ENCODE measurements at places on chromosomes 6 and 20.

DNA sequence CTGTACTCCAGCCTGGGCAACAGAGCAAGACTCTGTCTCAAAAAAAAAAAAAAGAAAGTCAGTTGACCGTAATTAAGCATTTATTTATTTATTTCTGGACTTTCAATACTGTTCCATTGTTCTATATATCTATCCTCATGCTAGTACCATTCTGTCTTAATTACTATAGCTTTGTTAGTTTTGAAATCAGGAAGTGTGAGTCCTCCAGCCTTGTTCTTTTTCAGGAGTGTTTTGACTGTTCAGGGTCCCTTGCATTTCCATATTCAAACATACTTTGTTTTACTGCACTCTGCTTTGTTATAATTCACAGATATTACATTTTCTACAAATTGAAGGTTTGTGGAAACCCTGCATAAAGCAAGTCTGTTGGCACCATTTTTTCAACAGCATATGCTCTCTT, 36.7 kb upstream of the ASXL1 start:
- DNase-seq = no peak

GRCh38 chr6:128507337-128508310, 12.8 kb downstream of the PTPRK start:
- no peak for DNase-seq

- DNase-seq = no peak
These were observed 10.0 kb upstream of the TBX18 start for GRCh38 chr6:84774157-84774984.

DNA sequence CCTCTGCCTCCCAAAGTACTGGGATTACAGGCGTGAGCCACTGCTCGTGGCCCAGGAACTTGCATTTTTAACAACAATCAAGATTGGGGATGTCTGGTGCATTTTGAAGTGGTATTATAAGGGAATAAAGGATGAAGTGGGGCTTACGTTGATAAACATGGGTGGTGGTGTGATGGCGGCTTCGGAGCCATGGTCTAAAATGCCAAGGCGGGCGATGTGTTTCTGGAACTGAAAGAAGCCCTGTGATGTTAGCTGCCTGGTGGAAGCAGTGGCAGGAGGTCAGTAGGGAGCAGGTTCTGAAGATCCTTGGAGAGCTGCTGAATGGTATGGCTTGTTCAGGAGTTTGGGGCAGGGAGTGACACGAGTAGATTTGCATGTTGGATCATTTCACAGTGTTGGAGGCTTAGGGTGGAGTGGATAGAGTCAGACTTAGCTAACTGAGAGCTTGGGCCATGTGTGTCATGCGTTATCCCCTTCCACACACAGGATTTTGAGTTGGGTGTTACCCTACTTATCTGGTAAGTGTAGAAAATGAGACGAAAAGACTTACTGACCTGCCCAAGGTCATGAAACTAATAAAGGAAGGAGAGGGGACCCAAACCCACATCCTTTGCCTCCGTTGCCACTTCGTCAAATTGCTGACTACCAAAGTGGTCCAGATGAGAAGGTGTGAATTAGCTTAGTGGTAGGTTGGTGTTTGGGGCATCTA, 1.5 kb downstream of the NELFCD start:
- no peak for DNase-seq

DNA sequence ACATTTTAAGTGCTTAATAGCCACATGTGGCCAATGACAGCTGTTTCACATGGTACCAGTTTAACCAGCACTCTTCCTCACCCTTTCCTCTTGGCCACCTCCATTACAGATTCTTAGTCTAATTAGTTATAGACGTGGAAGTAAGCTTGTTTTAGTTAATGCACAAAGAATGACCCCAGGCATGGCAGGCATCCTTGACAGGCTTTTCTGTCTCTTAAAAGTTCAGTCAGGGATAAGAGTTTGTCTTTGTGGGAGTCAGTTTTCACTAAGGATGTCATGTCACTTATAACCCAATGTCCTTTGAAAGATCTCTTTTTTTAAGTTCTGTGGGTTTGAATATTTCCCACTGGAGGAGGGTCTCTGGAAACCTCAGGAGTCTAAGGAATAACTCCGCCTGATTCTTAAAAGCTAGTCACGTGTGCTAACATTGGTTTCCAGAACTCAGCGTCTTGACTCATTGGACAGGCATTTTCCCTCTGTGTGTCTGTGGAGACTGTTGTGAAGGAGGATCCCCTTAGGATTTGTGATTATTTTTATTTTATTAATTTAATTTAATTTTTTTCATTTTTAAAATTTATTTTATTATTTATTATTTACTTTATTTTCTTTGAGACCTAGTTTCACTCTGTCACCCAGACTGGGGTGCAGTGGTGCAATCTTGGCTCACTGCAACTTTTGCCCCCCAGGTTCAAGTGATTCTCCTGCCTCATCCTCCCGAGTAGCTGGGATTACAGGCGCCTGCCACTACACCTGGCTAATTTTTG, 171.4 kb downstream of the ZFAND3 start:
- DNase-seq = no peak

GRCh38 chr6:157099912-157100593, 223.3 kb downstream of the TMEM242 start:
- DNase-seq = no peak

DNA sequence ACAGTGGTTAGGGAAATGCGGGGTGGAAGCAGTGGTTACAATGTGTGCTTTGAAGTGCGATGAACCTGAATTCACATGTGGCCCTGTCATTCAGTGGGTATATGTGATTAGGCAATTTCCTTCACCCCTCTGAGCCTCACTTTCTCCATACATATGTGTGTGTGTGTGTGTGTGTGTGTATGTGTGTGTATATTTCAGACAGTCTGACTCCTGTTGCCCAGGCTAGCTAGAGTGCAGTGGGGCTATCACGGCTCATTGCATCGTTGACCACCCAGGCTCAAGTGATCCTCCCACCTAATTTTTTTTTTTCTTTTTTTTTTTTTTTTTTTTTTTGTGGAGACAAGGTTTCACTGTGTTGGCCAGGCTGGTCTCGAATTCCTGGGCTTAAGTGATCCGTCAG, 6.3 kb downstream of the PPP1R14C start:
- DNase-seq = no peak

DNA sequence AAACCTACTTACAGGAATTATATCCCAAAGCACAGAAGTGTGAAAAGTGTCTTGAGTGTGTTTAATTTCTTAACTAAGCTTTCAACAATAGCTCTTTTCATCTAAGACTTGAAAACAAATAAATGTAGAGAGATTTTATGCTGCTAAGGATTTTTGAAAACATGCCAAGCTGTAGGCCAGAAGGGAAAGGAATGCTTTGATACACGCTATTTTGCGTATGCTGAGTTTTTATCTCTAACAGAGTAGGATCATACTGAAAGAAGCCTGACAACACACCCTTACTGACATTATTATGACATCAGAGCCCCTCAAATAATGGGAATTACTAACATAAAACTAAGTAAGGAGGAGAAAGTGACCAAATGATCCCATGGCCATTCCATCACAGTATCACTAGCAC, 265.5 kb downstream of the KHDC1L start:
- DNase-seq = no peak

- no peak for DNase-seq
These were observed 16.7 kb downstream of the SLC13A3 start for GRCh38 chr20:46634528-46634927.

DNA sequence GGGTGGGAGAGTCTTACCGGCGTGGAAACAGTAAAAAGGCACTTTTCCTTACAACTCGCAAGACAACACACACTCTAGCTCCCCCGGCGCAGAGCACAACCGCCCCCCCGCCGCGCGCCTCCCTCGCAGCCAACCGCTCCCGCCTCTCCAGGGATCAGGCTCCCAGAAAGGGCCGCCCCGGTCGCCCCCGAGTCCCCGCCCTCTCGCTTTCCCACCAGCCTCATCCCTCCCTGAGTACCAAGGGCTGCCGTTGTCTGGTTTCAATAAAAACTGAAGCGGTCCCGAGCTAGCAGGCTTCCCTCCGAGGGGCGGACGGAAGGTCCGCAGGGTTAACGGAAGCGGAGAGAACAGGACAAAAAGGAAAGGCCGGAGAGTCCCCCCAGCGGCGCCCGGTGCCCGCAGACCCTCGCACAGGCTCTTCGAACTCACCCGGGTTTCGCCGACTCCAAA, 804 bp downstream of the ELOVL5 start:
- peak; percentile 66 for DNase-seq

DNA sequence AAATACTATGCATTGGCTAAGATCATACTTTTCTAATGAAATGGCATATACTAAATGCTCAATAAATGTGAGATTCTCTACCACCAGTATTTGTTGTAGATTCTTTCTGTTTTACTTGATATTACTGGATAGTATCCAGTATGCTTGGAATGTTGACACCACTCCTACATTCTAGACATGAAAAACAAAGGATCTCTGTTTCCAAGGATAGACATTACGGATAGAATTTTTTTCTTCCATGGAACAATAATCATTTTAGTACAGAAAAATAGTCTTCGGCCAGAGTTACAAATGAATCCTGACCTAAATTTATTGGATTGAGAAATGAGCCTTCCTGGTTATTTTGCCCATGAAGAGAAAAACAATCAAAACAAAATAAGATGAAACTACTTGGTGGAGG, 258.2 kb upstream of the NT5E start:
- no peak for DNase-seq

- no peak for DNase-seq
These were observed 891 bp downstream of the RSPO3 start for GRCh38 chr6:127119102-127120022.

- no peak for DNase-seq
These were observed 99.7 kb downstream of the TULP4 start for GRCh38 chr6:158411998-158412397.

GRCh38 chr6:44169154-44169553, 10.5 kb downstream of the CAPN11 start:
- no peak for DNase-seq

GRCh38 chr20:50636601-50637540, 54.5 kb downstream of the RIPOR3 start:
- no peak for DNase-seq

- no peak for DNase-seq
These were observed 56.3 kb downstream of the FOXO3 start for GRCh38 chr6:108616973-108617372.

DNA sequence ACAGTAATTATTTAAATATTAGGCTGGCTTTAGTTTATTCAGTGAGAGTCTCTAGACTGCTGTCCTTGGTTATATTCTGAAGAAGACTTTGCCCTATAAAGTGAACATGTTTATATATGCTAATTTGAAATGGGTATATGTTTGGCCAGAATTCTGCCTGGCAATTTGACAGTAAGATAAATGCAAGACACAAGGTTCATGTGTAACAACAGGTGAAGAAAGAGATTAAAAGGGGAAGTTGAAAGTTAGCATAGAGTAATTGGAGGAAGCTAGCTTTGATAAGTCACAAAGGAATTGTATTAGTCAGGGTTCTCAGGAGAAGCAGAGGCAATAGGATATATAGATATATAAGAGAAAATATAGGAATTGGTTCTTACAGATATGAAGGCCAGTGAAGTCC, 191.4 kb downstream of the CENPW start:
- DNase-seq = no peak

GRCh38 chr20:16018881-16019280, 554.4 kb downstream of the KIF16B start:
- no peak for DNase-seq

DNA sequence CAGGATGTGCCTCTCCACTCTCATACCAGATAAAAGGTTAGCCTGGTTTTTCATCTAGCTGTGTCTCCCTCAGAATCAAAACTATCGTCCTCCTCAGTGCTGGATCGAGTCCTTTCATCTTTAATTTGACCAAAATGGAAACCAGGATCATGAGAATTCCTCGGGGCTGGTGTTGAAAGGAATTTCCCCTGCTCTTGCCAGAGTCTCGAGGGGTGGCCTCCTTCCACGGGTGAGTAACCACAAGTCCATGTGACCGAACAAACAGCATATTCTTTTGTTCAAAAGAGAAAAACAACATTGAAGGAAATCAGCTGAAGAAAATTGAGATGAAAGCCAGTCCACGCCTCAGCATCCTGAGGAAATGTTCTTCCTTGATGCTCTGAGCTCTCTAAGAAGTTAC, 165.9 kb upstream of the CDYL start:
- DNase-seq = no peak

DNA sequence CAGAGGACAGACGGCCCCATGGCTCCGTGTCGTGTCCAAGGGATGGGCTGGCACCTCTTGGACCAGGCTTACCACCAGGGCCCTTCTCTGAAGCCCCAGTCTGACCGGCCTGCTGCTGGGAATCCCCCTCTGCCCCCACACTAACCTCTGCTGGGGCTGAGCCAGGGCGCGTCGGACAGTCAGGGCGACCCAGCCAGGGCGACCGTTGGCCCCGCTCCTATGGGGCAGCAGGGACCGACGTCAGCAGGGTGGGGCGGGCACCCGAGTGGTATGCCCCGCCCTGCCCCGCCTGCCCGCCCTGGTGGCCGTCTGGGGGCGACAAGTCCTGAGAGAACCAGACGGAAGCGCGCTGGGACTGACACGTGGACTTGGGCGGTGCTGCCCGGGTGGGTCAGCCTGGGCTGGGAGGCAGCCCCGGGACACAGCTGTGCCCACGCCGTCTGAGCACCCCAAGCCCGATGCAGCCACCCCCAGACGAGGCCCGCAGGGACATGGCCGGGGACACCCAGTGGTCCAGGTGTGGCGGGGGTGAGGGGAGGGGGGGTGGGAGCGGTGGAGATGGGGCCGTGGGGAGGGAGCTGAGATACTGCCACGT, at the start of gene SLC17A9:
Gene SLC17A9, plus strand, starts transcription at position 337 of the 595 bp plus-strand sequence. Its CDS starts 122 bp downstream, at position 459.
- no peak for DNase-seq
